ENCODE measurements at places on chromosomes 3 and 15.

DNA sequence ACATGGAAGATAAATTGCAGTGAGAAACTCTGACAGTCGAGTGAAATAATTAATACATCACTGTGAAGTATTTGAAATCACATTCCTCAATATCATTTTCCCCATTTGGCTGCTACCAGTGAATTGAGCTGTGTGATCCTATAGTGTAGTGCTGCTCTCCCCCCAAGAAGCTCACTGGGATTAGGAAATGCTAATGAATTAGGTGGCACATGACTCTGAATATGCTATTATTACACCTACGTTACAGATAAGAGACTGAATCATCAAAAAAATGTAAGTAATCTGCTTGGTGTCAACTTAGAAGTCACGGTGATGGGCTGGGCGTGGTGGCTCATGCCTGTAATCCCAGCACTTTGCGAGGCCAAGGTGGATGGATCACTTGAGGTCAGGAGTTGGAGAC is 34.7 kb upstream of the SYNM start:
- no peak for DNase-seq

GRCh38 chr3:43086460-43087165 is 19.3 kb downstream of the POMGNT2 start:
- DNase-seq = no peak

DNA sequence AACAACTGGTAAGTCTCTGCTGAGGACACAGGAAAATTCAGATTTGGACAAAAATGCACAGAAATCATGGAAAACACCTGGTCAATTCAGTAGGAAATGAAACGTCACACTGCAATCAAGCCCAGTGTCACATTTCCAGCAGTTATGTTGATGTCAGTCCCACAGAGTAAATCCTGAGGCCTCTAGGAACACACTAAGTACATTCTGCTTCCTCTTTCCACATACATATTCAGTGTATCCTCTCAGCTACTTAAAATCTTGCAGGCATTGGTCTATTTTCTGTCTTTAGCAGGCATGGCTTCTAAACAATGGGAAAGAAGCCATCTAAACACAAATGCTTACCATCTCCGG is 207.8 kb downstream of the PLCL2 start:
- DNase-seq = no peak

- no peak for DNase-seq
Observed at GRCh38 chr3:42746455-42747450, 26.3 kb downstream of the CCDC13 start.

DNA sequence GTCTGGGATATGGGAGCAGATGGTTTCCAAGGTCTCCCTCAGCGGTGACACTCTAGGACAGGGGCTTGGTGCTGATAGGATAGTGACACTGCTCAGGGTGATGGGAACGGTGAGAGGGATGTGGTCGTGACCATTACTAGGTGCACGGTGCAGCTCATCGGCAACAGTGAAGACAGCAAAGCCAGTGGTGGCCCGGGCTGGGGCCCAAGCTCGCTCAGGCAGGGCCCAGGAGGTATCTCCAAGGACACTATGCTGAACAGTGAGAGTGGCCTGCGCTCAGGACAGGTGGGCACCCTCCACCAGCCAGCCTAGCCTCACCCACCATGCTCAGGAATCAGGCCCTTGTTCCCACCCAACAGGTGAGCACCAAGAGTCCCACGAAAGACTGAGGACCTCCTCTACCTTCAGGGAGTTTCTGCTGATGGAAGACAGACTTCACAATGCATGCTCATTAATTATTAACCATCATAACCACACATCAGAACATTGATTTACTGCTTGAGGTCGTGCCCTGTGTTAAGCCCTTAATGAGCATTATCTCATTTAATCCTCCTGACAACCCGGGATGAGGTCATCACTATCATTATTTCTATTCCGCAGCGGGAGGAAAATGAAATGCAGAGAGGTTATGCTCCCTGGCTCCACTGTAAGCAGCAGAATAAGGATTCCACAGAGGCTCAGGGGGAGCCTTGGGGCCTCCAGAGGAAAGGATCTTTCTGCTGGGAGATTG is 269.4 kb downstream of the UACA start:
- no peak for DNase-seq

- no peak for DNase-seq
Observed at GRCh38 chr3:177597311-177598096, 400.2 kb upstream of the TBL1XR1 start.

DNA sequence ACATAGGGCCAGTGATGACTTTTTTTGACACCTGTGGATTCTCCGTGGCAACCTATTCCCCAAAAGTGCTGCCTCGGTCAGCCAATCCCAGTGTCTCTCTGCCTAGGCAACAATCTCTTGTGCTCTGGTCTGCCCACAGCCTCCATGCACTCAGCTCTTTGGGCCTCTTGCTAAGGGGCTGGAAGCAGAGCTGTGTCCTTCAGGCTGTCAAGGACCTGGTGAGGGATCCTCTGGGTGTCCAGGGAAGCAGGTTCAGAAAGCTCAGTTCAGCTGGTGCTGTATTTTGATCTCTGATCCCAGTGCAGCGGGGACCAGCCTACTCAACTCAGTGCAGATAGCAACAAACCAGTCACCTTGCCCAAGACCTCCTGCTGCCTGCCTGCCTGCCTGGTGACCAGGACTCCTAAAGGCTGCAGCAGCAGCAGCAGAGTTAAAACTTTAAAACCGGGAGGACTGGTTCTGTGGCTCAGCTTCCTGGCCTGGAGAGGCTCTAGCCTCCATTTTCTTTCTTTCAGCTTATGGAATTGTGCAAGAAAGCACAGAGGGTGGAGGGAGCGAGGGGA is 6.2 kb downstream of the PAK6 start:
- no peak for DNase-seq

DNA sequence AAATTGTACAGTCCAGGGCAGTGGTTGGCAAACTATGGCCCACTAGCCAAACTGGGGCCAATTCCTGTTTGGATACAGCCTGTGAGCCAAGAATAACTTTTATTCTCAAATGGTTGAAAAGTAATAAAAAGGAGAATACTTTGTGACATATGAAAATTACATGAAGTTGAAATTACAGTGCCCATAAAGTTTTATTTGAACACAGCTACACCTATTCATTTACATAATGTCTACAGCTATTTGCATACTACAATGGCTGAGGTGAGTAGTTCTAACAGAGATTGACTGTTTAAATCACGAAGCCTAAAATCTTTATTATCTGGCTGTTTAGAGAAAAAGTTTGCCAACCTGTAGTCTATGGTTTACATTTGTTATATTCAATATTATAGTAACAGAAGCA is 600.1 kb downstream of the MAGI1 start:
- DNase-seq = no peak

All from activated naive CD8-positive, alpha-beta T cell treated with anti-CD3 and anti-CD28 coated beads, Interleukin-2, amount 50 U/mL, for 24 hours (primary cell).